Endothelial cell (in vitro differentiated cells): ENCODE measurements at places on chromosomes 4 and X.

- DNase-seq = no peak
Observed at GRCh38 chrX:153685156-153685536, 2.6 kb upstream of the SLC6A8 start.

DNA sequence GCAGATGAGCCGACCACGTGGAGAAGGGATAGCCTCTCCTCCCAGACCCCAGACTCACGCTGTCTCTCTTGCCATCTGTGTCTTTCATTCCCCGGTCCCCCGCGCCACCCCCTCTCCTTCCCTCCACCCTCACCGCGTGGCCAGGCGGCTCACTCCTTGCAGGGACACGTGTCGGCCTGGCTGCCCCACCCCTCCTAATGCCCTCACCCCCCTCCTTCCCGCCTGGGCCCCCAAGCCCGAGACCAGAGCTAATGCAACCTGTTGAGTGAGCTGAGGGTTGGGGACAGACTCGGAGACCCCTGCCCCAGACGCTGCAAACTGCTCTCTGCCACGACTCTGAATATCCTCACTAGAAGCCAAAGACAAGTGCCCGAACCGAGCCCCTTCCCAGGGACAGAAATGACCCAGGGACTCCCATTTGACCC, 1.8 kb downstream of the SLC38A5 start:
- no peak for DNase-seq

DNA sequence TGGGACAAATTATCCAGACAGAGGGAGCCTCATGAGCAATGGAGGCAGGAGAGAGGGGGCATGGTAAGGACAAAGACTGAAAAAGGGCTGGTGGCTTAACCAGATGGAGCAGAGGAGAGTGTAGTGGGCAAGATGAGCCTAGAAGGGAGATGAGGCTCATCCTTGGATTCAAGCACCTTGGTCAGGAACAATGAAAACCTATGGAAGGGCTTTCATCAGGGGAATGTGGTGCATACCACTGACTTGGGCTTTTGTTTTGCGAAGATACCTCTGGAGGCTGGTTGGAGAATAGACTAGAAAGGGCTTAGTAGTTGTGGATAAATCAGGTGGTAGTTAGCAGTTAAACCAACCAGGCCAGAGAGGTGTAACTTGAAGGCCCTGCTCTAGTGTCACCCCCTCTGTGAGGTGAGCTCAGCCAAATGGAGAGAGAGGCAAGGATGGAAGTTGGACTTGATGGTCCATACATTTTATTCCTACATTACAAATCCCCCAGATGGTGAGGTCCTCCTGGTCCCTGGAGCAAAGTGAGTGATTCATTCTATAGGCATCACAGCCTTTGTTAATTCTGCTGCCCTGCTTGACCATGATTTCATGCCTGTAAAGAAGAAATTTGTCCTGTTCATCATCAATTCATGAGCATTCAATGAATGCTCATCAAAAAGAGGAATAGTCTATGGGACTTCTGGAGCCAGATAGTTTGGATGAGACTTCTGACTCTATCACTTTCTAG, 264.8 kb upstream of the IGFBP7 start:
- DNase-seq = no peak

- DNase-seq = no peak
Observed at GRCh38 chr4:171279131-171279530, 534.1 kb upstream of the GALNTL6 start.

GRCh38 chr4:8403976-8404375, 36.5 kb downstream of the ACOX3 start:
- DNase-seq = no peak

DNA sequence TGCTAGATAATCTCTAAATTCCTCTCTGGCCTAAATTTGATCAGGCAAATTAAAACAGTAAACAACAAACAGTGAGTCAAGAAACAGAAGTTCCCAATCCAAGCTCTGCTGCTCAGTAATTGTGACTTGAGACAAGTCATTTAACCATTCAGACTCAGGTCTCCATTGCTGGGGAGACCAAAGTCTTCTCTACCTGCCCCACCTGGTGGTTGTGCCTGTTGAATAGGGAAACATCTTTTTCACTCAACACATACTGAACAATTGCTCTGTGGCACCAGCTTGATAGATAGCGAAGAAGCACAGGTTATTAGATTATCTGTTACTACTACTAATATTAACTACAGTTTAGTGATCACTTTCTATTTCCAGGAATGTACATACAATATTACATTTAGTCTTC, 112.1 kb upstream of the EOLA2 start:
- no peak for DNase-seq

GRCh38 chr4:128560754-128561495, 248.6 kb upstream of the JADE1 start:
- no peak for DNase-seq
